Left ventricle myocardium superior (tissue), 1 donor: ENCODE measurements at places on chromosomes 5 and 9.

DNA sequence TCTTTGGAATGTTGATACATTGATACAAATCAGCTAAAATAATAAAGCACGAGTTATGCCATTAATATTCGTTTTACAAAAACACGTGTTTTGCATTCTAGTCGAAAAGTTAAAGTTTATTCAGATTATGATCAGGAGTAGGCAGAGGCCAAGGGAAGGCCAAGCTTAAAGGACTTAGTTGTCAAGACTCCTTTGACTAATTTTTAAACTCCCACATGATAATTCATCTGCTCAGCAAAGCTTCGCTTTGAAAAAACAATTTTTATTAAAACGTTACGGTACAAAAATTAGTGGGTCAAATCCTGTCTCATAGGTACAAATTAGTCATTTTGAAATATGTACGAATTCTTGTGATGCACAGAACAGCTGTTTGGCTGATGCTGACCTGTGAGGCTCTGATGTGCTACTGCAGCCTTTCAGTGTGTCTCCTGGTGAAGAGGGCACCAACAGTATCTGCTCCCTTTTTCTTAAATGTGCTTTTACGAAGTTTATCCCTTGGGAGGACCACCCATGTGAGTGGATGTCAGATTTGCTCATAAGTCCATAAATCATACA lies 23.0 kb upstream of the NR3C1 start:
- no peak for DNase-seq

DNA sequence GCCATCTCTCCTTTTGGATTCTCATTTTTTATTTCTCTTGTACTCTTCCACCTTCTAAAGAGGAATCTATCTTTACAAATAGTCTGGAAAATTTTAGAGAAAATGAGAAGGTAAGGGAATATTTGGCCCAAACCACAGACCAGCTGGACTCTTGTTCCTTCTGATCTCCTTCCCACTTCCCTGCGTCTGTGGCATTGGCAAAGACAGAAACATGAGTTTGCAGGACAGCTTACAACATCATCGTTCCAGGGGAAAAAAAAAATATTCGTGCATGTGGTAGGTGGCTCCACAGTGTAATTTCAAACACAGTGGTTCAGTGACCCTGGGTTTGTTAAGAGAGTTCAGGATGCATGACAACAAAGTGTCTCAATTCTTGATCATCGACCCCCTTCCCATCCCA lies 755.0 kb downstream of the DNAH5 start:
- no peak for DNase-seq

DNA sequence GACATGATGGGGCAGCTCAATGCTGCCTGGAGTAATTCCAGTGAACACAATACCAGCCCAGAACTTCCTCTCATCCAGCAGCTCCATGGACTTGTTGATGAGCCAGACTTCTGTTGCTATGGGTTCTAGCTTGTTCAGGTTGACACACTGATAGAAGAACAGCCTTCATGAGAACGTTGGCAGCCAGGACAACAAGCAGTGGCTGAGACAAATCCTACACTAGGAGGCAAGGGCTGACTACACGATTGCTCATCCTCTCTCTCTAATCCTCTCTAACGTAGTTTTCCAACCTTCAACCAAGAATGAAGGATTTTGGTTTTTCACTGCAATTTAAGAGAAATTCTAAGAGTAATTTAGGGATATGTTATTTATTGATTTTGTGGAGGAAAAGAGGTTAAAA lies 67.8 kb downstream of the NIPSNAP3B start:
- DNase-seq: no peak

DNA sequence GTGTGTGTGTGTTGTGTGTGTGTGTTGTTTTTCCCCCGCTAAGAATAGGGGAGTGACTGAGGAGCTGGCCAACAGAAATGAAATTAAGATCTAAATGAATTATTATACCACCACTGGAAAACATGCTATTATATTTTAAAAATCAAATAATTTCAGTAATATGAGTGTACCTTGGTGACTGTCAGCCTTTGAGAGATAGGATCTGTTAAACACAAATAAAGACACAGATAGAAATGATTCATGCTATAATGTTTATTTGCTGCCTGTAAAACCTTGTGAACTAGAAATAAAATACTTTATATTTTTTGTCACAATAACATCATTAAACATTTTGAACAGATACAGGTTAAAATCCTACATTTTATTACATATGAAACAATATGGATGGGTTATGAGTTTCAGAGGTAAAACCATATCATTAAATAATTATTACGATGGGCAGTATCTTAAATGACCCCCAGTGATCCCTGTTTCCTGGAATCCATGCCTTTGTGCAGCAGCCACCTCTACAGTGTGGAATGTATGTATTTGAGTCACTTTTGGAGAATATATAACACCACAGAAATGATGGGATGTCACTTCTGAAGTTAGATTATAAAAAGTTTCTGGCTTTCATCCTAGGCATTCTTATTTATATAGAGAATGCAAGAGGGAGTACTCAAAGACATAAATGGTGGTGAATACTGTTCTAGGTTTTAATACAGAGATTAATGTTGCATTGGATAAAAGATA lies 617.2 kb downstream of the CDH18 start:
- DNase-seq: no peak

GRCh38 chr5:100424017-100424416 lies 111.2 kb upstream of the FAM174A start:
- DNase-seq: no peak

DNA sequence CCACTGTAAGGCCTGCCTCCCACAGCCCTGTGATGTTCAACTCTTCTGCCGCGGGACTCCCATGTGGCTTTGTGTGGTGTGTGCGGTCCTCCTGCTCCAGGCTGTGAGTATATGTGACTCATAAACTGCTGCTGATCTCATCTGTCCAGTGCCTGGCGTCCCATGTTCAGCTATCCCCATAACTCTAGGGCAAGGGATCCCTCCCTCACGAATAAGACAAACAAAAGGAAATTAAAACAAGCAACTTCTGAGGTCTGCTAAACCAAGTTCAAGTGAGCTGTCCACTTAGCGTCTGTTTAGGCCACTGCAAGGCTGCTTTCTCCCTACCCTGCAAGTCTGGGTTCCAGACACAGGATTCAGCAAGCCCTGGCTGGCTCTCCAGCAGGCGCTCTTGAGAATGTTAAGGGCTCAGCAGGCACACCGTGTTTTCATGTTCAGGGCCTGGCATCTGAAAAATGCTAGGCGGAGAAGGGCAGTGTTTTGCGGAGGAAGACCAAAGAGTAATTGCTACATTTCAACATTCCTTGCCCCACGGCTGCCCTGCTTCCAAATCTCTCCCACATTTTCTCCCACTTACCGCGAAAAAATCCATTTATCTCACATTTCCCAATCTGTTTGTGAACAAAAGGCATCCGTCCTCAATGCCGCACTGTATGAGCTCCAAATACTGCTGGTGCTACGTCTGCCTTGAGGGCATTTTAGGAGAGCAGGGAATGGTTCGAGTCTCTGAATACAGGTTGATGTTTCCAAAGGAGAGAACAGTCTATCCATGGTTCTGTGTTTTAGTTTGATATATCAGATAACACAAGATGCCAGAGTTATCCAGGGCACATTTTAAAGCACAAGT lies 280.2 kb downstream of the SEMA5A start:
- DNase-seq: peak; percentile 65

DNA sequence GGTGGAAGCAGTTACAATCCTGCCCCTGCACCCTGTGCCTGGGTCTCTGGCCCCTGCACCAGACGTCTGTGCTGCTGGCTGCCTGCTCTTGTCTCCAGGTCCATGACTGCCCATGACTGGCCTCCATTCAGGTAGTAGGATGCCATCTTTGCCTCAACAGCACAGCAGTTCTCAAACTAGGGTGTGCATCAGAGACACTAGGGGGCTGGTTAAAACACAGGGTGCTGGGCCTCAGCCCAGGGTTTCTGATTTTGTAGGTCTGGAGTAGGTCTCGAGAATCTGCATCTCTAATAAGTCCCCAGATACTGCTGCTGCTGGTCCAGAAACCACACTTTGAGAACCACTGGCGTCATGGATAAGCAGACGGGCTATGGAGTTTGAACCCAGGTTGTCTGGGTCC lies 24.0 kb downstream of the COL15A1 start:
- no peak for DNase-seq

- no peak for DNase-seq
Observed at GRCh38 chr5:1929108-1929991, 46.6 kb upstream of the IRX4 start.

DNA sequence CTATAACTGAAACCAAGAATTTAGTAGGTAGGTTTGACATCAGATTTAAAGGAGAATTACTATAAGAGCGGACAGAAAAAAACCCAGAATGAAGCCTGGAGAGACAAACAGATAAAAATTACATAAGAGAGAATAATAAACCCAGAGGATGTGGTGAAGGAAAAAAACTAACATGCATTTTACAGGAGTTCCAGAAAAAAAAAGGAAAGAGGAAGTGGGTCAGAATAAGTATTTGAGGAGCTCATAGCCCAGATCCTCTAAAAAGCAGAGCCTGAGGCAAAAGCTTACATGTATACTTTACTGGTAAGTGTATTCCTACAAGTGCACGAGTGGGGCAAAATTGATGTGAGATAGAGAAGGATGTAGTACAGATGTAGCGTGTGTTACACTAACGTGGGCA lies 43.1 kb upstream of the NAA35 start:
- no peak for DNase-seq

GRCh38 chr9:93036887-93037475 lies 21.5 kb upstream of the SUSD3 start:
- DNase-seq: no peak
